CD4-positive, alpha-beta memory T cell (primary cell): ENCODE measurements at places on chromosomes 12 and 14.

DNA sequence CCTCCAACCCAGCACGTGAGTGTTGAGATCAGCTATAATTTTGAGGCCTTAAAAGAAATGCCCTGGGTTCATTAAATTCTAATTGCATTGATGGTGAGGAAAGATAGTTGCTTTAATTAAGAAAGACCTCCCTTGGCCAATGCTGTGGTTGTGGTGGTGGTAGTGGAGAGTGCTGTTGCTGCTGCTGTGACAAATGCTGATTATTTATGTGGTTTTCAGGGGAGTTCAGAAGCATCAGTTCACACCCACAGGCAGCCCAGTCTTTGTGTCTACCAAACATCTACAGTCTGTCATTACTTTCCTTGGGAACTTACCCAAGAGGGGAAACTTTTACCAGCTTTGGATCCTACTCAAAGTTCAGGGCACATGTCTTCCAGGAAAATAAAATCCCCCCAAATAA lies 178.4 kb upstream of the PARP11 start:
- DNase-seq, result no peak

- DNase-seq, result no peak
These were observed 57.2 kb upstream of the RHOJ start for GRCh38 chr14:63147018-63147417.

- DNase-seq, result no peak
These were observed 75.2 kb downstream of the PLEKHG3 start for GRCh38 chr14:64779472-64779871.

GRCh38 chr12:1862973-1863372 lies 42.6 kb downstream of the LRTM2 start:
- DNase-seq, result no peak

GRCh38 chr12:96897421-96897820 lies 9.6 kb upstream of the NEDD1 start:
- DNase-seq, result no peak

DNA sequence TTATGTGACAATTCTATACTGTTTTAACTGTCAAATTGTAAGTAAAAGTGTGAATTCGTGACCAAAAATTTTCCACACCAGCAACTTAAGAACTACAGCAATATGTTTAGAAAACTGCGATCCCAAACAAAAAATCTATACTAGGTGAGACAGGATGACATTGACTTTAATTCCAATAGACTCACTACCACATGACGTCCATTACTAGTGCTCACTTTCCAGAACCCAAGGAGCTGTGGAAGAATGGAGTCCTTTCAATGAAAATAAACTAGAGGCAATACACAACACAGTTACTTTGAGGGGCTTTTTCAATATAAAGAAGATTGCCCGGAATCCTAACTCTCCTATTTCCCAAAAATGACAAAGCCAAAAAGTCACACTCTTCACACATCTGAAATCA lies 1.4 kb downstream of the EPS8 start:
- DNase-seq, result no peak

DNA sequence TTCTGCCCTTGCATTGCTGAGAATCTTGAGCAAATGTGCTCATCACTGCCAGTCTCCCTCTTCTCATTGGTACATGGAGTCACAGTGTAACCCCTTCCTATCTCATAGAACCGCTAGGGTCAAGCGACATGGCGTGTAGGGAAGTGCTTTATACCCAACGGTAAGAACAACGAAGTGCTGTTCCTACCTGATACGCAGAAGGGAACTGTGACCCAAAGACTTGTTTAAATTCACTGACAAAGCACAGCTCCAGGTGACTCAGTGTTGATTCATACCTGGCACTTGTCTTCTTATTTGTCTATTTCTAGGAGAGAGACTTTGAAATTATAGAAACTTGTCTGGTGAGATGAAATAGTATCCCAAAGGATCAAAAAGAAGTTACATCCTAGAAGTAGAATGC lies 53.7 kb downstream of the FBXL14 start:
- no peak for DNase-seq

- DNase-seq, result no peak
These were observed 27.2 kb downstream of the SLC15A4 start for GRCh38 chr12:128796439-128797118.

DNA sequence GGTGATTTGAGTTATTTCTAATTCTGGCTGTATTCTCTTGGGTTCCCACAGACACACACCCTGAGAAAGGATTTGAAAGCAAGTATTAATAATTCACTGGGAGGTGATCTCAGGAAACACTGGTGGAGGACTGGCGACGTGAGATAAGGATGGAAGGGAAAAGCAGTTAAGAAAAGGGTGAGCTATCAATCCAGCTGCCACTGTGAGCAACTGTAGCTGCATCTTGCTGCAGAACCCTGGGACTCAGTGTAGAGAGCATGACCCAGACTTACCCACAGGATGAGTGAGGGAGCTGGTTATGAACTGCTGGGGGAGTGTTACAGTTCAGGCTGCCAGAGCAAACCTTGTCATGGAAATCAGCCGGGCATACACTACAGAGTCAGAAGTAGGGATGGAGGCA lies 71.9 kb downstream of the RESF1 start:
- DNase-seq, result no peak
